T-helper 17 cell (primary cell): ENCODE measurements at places on chromosomes 16 and 17. TPM values are rescaled to one million over a fixed set of nuclear protein-coding genes. Genes with fewer than 3 reads are reported as not detected.
A peak's percentile ranks its signal among the peaks of the same experiment; 100 is the strongest.

DNA sequence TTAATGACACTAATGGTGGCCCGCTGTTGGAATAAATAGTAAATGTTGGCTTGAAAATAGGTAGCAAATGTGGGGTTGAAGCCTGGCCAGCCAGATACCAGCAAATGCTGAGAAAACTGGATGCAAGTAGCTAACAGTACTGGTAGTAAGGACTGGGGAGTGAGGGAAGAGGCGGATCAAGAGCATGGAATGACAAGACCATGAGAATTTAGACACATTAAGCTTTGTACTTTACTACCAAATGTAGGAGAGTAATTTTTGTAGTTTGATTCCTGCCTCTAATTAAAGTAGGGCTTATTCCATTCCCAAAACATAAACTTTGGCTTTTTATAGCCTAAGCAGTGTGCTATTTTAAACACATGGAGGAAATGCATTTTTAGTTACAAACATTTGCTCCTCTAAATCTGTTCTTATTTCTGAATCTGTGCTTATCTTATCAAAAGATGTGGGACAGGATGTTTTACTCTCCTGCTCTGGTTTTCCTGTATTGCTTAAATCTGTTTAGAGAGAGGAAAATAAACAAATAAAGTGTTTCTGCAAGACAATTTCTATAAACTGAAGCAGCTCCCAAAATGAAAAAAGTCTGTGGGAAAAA lies 44.1 kb downstream of the CFDP1 start:
- DNase-seq: no peak

DNA sequence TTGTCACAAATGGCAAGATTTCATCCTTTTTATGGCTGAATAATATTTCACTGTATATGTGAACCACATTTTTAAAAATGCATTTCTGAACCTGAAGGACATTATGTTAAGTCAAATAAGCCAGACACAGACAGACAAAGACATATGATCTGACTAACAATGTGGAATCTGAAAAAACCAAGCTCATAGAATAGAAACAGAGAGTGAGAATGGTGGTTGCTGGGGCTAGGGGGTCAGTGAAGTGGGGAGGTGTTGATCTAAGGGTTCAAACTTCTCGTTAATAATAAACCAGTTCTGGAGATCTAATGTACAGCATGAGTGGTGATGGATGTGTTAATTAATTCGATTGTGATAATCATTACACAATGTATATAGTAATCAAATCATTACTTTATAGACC lies 475.1 kb downstream of the WWOX start:
- DNase-seq: no peak

DNA sequence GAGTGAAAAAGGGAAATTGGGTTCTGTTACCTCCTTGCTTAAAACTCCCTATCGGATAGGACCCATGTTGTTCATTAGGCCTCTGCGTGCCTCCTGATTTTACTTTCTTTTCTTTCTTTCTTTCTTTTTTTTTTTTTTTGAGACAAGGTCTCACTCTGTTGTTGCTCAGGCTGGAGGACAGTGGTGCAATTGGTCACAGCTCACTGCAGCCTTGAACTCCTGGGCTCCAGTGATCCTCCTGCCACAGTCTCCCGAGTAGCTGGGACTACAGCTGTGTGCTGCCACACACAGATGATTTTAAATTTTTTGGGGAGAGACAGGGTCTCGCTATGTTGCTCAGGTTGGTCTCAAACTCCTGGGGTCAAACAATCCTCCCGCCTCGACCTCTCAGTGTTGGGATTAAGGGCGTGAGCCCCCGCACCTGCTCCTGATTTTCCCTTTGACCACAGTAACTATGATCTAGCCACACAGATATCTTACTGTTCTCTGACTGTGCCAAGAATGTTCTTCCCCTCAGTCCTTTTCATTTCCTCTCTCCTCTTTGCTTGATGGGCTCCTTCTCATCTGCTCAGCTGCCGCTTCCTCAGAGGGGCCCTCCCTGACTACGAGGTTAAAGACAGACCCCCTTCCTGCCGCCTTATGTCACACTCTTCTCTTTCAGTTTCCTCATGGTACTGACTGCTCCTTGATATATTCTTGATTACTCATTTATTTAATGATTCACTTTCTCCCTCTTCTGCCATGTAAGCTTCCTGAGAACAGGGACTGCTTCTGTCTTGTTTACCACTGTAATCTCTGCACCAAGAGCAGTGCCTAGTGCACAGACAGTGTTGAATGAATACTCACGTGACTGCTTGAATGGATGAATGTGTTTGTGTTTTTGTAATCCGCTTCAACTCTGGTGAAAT lies 44.3 kb downstream of the LCMT1 start:
- no peak for DNase-seq

SSTR5 gene
- total RNA-seq: not detected

DNA sequence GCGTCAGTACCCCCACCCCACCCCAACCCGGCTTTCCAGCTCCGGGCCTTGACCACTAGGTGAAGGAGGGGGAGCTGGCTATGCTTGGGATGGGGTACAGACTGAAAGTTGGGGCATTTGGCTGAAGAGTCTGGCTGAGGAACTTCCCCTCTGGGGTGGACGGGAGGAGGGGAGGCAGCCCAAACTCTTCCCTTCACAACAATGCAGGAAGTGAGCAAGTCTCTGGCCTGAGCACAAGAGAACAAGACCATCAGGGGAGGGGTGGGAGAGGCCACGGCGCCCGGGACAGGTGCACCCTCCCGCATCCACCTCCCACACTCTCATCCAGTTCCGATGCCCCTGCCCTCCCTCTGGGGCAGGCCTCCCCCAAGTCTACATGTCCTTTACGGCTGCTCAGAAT lies 5.6 kb downstream of the USH1G start:
- no peak for DNase-seq

DNA sequence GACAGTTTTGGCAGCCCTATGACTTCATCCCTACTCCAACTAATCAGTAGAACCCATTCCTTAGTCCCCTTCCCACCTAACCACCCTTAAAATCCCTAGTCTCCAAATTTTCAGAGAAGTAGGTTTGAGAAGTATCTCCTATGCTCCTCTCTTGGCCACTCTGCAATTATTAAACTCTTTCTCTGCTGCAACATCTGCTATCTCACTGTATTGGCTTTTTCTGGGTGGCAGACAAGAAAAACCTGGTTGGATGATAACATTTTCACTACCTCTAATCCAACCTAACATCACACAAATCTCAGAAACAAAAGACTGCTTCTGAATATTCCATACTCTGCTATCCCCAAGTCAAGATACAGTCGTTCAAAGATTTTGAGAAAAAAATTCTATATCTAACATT lies 542.4 kb upstream of the SOX9 start:
- DNase-seq: no peak

DNA sequence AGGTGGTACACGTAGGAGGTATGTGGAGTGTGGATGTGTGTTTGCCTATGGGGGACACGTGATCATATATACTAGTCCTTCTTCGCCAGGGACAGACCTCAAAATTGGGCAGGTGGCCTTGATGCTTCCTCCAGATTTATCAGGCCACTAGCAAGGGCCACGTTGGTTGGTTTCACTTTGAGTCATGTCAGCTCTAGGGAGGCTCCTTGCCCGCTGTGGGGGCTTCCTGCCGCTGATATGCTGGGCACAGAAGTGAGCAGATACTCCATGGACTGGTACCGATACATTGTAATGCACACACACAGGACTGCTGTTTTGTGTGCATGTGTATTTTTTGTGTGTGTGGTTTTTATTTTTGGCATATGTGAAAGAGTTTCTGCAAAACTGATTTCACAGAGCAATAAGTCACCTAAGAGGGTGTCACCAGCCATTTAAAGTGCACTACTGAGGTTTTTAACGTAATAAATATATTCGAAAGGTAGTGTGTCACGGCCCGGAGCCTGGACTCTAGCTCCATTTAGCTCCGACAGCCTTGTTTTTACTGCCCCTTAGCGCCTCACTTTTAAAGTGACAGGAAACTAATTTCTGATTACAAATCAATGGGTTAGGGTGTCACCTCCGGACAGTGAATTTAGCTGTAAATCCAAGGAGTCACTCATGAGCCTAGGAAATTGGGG lies 605.5 kb upstream of the SALL1 start:
- DNase-seq: no peak

DNA sequence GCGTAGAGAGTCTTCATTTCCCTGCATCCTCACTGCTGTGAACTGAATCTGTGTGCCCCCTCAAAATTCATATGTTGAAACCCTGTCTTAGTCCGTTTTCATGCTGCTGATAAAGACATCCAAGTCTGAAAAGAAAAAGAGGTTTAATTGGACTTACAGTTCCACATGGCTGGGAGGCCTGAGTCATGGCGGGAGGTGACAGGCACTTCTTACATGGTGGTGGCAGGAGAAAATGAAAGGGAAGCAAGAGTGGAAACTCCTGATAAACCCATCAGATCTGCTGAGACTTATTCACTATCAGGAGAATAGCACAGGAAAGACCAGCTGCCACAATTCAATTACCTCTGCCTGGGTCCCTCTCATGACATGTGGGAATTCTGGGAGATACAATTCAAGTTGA lies 3.1 kb upstream of the CCDC42 start:
- no peak for DNase-seq

OTOA gene
- total RNA-seq: 0.10 TPM

NATD1 gene
- 8.4 TPM for total RNA-seq

DNA sequence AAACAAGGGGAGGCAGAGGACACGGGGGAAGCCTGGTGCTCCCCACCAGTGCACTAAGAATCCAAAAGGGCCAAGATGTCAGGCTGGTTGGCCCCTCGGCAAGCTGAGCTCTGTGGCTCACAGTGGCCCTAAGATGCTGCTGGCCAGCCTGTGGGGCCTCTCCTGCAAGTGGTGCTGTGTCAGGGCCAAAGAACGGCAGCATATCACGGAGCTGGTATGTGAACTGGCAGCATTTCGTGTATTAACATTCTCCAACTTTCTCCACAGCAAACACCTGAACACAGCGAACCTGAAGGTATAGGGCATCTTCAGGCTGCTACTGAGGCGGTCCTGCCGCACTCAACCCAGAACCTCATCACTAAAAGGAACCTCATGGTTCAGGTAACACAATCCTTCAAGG lies 34.8 kb downstream of the VAC14 start:
- DNase-seq: no peak

DNA sequence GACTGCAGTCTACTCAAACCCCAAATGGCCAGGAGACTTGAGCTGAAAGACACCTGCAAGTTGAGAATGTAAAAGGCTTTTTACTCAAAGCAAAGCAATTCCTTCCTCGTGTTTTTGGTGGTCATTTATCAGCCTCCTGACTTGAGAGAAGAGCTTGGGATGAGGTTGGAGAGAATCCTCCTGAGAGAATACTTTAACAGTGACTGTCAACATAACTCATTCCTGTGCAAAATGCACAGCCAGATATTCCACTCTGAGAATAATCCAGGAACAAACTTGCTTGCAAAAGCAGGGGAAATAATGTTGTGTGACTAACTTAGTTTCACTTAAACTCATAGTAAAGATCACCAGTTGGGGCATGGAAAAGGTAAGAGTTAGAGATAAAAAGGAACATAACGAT lies 53.4 kb downstream of the SNTB2 start:
- DNase-seq: no peak

CETP gene
- 2.3 TPM for total RNA-seq

GRCh38 chr17:48021934-48022333 lies 15.7 kb downstream of the COPZ2 start:
- DNase-seq: no peak

DNA sequence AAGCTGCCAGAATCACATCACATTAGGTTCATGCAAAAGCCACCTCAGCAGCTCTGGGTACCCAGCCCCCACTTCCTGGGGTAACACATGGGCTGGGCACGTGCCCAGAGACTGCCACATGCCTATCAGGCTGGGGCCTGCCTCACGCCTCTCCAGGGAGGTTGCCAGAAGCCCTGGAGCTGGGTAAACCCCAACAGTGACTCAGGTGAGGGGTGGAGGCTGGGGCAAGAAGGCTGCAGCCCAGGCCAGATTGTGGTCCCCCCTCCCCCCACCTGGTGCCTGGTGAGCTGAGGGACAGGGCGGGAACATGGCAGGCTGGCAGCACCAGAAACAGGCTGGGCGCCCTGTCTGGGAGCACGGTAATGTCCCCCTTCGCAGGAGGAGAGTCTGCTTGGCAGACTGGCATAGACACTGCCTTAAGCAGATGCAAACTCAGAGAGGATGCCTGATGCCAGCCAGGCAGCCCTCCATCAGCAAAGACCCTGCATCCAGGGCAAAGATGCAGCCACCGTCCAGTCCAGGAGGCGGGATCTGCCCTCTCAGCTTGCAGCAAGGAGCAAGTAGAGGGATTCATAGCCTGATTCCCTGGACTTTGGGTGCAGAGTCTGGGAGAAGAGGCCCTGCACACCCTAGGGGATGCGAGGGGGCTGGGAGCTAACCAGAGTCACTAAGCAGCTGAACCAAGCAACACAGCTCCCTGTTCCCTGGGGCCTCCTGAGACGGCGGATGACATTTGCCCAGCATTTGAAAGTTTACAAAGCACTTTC lies 28.8 kb downstream of the NGFR start:
- DNase-seq: peak; percentile 25

BCL6B gene
- not detected for total RNA-seq

GRCh38 chr17:43051969-43052368 lies 26.9 kb downstream of the RND2 start:
- DNase-seq: no peak
